ENCODE measurements at places on chromosomes 13 and 19. TPM values are rescaled to one million over a fixed set of nuclear protein-coding genes. Genes with fewer than 3 reads are reported as not detected.

DNA sequence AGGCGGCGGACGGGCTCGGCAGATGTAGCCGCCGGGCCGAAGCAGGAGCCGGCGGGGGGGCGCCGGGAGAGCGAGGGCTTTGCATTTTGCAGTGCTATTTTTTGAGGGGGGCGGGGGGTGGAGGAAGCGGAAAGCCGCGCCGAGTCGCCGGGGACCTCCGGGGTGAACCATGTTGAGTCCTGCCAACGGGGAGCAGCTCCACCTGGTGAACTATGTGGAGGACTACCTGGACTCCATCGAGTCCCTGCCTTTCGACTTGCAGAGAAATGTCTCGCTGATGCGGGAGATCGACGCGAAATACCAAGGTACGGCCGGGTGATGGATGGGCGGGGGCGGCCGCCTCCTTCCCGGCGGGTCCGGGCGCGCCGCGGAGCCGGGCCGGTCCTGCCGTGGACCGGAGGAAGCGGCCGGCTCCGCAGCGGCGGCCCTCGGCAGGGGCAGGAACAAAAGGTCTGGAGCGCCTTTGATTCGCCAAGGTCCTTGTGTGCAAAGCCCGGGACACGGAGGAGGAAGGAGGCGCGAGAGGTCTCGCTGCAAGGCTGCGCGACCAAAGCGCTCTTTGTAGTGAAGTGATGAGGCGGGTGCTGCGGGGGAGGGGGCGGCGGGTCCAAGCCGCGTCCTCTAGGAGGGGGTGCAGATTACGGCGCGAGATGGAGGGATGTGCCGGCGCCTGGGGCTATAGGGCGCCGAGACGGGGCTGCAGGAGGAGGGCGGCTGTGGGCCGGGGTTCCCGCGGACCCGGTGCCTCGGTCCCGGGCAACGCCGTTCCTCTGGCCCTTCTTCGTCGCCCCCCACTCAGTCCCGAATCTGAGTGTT lies 689 bp downstream of the ING1 start:
- peak; percentile 51 for DNase-seq

Gene LGALS7B
- not detected for total RNA-seq

Gene ZFR2
- total RNA-seq: not detected

- no peak for DNase-seq
Observed at GRCh38 chr13:110445183-110445582, 116.3 kb downstream of the RAB20 start.
